ENCODE measurements at places on chromosomes 3 and 15.

- DNase-seq, result no peak
Observed at GRCh38 chr3:42116466-42116865, 25.3 kb downstream of the TRAK1 start.

DNA sequence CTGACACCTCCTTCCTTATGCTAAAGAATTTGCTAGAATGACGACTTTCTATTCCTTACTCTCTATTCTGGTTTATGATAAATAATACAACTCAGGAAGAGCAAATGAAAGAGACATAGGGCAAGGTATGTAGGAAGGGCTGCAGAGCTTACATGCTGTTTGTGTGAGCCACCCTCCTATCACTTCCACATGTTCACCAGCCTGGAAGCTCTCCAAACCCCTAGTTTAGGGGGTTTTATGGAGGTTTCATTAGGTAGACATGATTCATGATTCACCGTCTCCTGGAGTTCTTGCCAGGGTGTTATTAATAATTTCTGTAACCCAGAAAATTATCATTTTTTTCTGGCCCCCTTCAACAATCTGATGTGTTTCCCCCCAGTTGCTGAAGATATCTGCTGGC, 172.1 kb upstream of the COL8A1 start:
- DNase-seq, result no peak

DNA sequence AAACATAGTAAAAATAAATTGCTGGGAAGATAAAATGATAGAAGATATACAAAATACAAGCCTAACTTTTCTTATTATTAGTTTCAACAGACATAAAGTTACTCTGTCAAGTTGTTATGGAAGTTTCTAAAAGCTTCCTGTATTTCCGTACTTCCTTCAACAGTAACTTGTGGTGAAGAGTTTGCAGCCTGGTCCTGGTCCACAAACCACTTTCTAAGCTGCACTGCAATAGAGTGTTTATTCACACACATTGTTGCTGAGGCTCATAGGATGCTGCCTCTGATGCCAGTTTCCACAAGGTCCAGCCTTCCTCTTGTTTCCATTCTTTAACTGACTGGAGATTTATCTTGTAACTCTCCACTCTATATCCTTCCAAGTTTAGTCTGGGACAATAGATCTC, 39.4 kb upstream of the KY start:
- DNase-seq, result no peak

GRCh38 chr3:149575213-149575960, 82.4 kb downstream of the WWTR1 start:
- peak; percentile 26 for DNase-seq

GRCh38 chr3:52277972-52278509, 408 bp downstream of the WDR82 start:
- DNase-seq, result no peak

GRCh38 chr15:50143255-50143860, 24.3 kb upstream of the ATP8B4 start:
- no peak for DNase-seq

DNA sequence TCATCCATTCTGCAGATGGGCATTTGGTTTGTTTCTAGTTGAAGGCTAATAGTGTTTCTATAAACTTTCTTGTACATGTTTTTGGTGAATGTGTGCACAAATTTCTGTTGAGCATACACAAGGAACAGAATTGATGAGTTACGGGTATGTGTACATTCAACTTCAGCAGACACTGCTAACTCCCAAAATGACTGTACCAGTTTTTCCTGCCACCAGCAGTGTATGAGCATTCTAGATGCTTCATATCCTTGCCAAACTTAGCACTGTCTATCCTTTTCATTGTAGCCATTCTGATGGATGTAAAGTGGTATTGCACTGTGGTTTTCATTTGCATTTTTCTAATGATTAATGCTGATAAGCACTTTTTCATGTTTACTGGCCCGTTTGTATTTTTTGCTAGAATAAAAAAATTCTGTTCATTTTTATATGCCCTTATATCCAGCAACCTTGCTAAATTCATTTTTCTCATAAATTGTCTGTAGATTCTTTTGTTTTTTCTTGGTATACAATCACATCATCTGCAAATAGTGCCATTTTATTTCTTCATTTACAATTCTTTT, 110.2 kb downstream of the ATP1B3 start:
- no peak for DNase-seq

GRCh38 chr15:71657141-71657540, 153.2 kb upstream of the NR2E3 start:
- DNase-seq, result no peak

DNA sequence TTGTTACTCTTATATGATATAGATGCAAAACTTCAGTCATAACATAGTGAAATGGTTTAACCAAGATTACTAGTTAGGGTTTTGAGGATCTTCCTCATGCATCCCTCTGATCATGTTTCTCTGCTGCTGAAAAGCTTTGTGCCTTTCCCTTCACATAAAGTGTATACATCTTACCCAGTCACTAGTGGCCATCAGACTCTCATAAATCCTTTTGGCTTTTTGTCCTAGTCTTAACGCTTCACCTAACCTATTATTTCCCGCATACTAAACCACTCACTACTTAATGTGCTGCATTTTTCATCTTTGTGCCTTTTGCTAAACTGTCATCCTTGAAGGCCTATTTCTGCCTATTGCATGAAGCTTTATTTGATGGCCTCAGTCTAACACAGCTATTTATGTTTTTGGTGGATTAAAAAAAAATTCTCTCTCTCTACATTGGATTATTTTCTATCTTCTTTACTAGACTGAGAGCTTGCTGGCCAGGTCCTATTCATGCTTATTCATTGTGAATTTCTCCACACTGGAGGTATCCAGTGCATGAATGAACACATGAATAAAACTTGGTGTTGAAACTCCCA, 717.6 kb upstream of the GOLIM4 start:
- no peak for DNase-seq

- DNase-seq, result no peak
Observed at GRCh38 chr15:99932676-99933402, 199.6 kb upstream of the LYSMD4 start.

- DNase-seq, result no peak
Observed at GRCh38 chr3:54649551-54649950, 278.3 kb downstream of the LRTM1 start.

DNA sequence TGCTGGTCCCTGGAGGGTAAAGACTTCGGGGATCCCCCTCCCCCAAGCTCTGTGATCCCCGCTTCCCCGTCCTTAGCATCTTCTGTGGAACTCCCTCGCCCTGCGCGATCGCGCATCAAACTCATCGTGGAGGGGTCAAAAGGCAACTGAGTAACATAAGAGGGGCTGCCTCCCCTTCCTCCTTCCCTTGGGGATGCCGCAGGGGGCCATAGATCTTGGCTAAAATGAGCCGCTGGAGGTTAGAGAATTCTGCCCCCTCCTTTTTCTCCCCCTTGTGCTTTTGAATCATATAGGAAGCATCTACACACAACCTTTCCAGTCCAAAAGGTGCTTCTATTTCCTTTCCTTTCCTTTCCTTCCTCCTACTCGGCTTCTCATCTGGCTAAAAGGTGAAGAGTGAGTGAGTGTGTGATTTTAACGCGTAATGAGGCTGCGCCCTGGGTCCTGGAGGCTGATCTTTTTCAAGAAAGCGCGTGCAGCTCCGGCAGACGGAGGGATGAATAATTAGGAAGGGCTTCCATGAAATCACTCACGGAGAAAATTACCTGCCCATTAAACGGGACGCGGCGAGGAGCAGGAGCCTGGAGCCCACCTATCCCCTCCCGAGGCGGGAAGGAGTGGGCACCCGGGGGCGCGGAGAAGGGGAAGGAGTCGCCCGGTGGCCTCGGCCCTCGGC, 831 bp upstream of the ROBO2 start:
- no peak for DNase-seq

- no peak for DNase-seq
Observed at GRCh38 chr15:44713006-44713966, 2.0 kb downstream of the B2M start.

DNA sequence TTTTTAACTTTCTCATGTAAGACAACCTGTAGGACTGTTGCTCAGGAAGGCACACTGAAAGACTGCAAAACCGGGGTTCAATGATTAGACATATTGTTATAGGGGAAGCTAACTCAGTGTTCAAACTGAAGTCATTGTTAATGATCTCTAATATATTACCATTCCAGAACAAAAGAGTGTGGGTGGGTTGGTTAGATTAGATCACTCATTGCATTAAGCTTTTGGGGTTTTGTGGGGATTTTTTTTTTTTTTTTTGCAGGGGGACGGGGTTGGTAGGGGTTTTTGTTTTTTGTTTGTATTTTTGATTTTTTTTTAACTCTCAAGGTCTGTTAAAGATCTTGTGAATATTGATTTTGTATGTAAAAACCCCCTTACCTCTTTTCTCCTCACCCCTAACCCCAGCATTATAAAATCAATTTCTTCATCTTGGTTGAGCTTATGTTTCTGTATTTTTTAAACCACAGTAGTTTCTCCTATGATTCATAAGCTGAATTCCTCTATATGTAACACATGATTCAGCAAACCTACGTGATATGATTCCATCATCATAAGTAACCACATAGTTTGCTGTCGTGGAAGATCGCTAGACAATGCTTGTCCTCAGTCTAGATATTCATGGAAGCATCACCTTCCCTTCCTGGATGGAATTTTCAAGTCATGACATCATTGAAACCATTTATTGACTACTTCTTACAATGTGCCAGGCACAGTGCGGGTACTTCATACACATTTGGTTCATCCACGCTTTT, 544.1 kb upstream of the MDFIC2 start:
- DNase-seq, result no peak

GRCh38 chr3:119831022-119831421, 49.1 kb downstream of the NR1I2 start:
- no peak for DNase-seq

DNA sequence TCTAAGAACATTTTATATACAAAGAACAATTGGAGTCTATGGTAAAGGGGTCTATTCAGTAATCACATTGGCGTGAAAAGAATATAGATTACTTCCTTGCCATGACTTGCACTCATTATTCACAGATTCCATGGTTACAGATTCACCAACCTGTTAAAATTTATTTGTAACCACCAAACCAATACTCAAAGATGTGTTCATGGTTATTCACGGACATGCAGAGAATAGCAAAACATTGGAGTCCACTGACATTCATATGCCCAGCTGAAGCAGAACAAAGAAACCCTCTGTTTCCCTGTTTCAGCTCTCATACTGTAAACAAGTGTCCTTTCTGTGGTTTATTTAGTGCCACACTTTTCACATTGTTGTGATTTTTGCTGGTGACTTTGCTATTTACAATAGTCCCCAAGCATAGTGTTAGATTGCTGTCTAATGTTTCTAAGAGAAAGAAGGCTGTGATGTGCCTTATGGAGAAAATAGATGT, 185.8 kb upstream of the TTC14 start:
- no peak for DNase-seq

DNA sequence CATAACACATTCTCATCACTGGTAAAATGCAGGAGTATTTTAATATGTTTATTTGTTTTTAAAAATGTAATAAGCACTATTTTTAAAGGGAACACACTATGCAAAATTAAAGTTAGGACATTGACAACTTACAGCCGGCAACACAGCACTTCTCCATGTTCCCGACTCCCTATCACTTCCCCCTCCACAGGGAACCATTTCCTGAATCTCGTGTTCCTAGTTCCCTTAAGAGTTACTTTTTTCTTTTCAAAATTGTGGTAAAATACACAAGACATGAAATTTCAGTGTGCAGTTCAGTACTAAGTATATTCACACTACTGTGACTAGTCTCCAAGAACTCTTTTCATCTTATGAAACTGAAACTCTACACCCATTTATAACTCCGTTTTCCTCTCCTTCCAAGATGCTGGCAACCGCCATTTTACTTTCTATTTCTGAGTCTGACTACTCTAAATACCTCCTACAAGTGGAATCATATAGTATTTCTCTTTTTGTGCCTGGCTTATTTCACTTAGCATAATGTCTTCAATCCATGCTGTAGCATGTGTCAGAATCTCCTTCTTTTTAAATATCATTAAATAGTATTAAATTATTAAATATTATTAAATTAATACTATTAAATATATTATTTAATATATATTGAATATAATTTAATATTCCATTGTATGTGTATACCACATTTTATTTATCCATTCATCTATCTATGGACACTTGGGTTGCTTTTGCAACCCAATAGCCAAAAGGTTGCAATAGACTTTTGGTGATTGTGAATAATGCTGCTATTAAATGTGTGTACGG, 25.9 kb upstream of the UBE2Q2 start:
- DNase-seq, result no peak

- DNase-seq, result no peak
Observed at GRCh38 chr3:115986555-115987207, 363.4 kb downstream of the GAP43 start.

DNA sequence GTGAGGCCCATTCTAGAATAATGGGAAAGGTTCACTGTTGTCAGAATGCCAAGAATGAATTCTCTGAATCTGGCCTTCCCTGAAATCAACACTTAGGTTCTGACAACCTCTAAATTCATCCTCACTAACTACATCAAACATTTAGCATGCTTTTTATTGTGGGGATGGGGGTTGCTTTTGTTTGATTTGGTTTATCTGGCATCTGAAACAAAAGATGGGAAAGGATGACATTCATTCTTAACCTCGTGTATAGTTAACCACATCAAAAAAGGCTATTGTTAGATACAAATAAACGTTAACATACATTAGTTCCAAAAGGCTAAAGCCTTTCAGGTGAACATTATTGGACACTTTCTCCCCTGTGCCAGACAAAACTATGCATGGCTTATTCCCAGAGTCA, 357.3 kb downstream of the FHIT start:
- no peak for DNase-seq

DNA sequence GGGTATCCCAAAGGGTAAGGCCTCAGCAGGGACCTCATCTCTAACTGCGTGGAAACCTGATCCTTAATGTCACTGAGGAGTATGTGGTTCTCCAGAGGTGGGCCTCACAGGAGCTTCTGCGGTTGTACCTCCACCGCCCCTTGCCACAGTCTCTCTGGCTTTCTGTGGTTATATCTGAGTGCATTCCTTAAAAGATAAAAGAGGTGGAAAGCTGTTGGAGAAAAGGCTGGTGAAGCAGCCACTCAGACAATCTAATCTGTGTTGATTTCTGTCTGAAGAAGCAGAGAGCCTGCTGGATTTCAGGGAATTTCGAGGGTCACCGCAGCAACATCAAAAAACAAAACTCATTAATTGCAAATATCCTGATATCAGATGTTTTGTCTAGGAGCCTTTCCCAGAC, 51.4 kb downstream of the SEMA6D start:
- DNase-seq, result no peak
